CD4-positive, alpha-beta T cell treated with Interleukin-4 for 1 hour (primary cell): ENCODE measurements at places on chromosomes 3 and 15.

DNA sequence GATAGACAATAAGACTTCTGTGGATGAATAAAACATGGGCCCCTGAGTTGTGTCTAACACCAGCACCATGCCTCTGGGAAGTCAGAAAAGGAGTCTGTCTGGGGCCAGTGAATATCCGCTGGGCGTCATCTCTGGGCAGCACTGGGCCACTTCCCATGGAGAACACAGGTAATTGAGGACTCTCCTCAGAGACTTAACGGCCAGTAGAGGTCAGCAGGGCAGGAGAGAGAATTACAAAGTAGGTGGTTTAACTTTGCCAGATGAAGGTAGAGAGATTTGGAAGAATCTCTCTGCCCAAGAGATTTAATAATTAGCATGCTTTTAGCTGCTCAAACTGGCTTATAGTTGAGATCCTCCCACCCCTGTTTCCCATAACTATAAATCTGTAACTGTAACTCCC lies 65.7 kb downstream of the OCA2 start:
- DNase-seq = no peak

DNA sequence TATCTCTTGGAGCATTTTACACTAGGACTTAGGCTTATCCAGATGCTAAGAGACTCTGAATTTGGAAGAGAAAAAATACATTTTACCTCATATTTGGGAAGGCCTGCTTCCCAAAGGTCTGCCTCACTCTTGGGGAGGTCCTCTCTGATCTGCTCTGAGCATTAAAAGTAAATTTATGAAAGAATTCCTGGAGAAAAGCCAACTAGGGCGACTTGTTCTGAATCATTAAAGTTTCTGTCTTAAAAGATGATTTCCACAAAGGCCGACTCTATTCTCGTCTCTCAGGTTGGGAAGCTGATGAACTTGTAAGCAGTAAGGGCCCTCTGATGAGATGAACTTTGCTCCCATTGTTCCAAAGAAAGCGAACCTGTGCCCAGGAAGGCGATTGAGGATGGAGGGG lies 48.7 kb upstream of the HES1 start:
- DNase-seq = no peak

- no peak for DNase-seq
Measured at GRCh38 chr3:45927881-45928280, 15.4 kb upstream of the CXCR6 start.

DNA sequence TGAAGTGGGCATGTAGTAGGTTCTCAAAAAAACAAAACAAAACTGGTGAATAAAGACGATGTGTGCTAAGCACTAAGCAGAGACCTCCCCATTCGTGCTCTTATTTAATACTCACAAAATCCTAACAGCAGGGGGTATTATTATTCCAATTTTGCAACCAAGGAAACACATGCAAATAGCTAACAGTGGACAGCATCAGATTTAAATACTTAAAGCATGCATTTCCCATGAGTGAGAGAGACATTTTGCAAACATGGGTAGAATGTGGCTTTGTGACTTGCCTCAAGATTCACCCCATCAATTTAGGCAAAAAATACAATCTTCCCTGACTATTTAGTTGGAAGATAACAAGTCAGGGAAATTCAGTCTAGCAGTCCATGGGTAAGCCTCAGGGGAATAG lies 946.2 kb upstream of the CFAP20DC start:
- DNase-seq = no peak

GRCh38 chr3:32113566-32113965 lies 7.1 kb downstream of the GPD1L start:
- DNase-seq = no peak

- DNase-seq = no peak
Measured at GRCh38 chr3:77799278-77799677, 759.4 kb downstream of the ROBO2 start.
